ENCODE measurements at places on chromosomes 2 and 18. TPM values are rescaled to one million over a fixed set of nuclear protein-coding genes. Genes with fewer than 3 reads are reported as not detected.

- no peaks in the 10 kb centered on the region for H3K36me3 ChIP-seq
- peak within 1 kb of the TSS; percentile 46 for H3K27ac ChIP-seq
- peak within 1 kb of the TSS; percentile 73 for H3K4me3 ChIP-seq
- peaks cover 19% of the 10 kb centered on the region for H3K4me1 ChIP-seq
These were observed at the start of gene CFAP221 for GRCh38 chr2:119544075-119544938. CFAP221 (plus strand) TSS chr2:119544449; CDS start chr2:119546132, 1,683 bp downstream.

DNA sequence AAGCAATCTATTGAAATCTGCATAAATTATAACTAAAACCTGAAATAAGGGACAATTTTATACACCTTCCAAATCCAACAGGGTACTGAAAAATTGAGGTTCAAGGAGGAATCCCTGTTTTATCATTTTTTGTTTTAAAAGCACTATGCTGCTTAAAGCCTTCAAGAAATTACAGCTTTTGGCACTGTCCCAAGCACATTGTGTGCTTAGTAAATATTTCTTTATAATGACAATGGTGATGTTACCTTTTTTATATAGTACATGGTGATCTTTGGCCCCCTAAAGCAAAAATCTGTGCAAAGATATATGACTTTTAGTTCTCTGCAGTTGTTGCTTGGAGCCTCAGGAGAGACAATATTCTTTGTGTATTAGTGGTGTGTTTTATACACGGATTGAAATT lies 71.6 kb upstream of the EFEMP1 start:
- no peaks in the 10 kb centered on the region for H3K27me3 ChIP-seq
- no peaks in the 10 kb centered on the region for H3K36me3 ChIP-seq
- H3K27ac ChIP-seq: no peak overlapping the region
- no peak for DNase-seq
- no peaks in the 10 kb centered on the region for H3K4me1 ChIP-seq

- H3K27ac ChIP-seq: no peak overlapping the region
- no peak overlapping the region for H3K4me3 ChIP-seq
- no peaks in the 10 kb centered on the region for H3K4me1 ChIP-seq
- H3K27me3 ChIP-seq: no peaks in the 10 kb centered on the region
- H3K36me3 ChIP-seq: no peaks in the 10 kb centered on the region
- DNase-seq: no peak
These were observed 155.0 kb downstream of the EIPR1 start for GRCh38 chr2:3222636-3223035.

The ERICH2 gene
- 0.43 TPM for total RNA-seq

The KCNS3 gene
- 10.0 TPM for total RNA-seq

All from neural progenitor cell (in vitro differentiated cells).